ENCODE measurements at places on chromosomes 6 and 20. TPM values are rescaled to one million over a fixed set of nuclear protein-coding genes. Genes with fewer than 3 reads are reported as not detected.
A peak's percentile ranks its signal among the peaks of the same experiment; 100 is the strongest.

The CD2AP gene
- total RNA-seq = 14.2 TPM

The ZNF334 gene
- 0.30 TPM for total RNA-seq

The PRR18 gene
- total RNA-seq = 1.3 TPM

The CDSN gene
- total RNA-seq = not detected

The CST5 gene
- total RNA-seq = not detected

The CENPQ gene
- total RNA-seq = 12.0 TPM

The INSM1 gene
- total RNA-seq = not detected

The FAM209B gene
- total RNA-seq = not detected

The ZNF184 gene
- total RNA-seq = 24.1 TPM

The RAD21L1 gene
- total RNA-seq = 0.10 TPM

The TASP1 gene
- total RNA-seq = 8.3 TPM

The CTAGE9 gene
- not detected for total RNA-seq

- DNase-seq = no peak
Observed at GRCh38 chr6:123565529-123565928, 71.2 kb downstream of the TRDN start.

- no peak for DNase-seq
Observed at GRCh38 chr6:108968325-108969316, 120.4 kb downstream of the ARMC2 start.

DNA sequence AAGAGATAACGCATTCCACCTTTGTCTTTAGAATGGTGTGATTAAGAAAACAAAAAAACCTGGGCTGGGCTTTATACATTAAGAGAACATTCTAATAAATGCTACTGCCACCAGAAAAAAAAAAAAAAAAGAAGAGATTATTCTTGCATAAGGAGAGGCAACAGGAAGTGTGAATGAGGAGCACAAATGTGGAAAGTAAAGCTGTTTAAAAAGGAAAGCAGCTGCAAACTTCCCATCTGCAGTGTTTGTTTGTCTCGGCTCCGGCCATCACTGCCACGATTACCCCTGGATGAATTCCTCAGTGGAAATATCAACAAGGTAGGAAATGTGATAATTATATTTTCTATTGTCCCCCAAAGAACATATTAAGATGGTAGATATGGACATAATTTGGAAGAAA, 223.9 kb downstream of the PHF3 start:
- DNase-seq = no peak

DNA sequence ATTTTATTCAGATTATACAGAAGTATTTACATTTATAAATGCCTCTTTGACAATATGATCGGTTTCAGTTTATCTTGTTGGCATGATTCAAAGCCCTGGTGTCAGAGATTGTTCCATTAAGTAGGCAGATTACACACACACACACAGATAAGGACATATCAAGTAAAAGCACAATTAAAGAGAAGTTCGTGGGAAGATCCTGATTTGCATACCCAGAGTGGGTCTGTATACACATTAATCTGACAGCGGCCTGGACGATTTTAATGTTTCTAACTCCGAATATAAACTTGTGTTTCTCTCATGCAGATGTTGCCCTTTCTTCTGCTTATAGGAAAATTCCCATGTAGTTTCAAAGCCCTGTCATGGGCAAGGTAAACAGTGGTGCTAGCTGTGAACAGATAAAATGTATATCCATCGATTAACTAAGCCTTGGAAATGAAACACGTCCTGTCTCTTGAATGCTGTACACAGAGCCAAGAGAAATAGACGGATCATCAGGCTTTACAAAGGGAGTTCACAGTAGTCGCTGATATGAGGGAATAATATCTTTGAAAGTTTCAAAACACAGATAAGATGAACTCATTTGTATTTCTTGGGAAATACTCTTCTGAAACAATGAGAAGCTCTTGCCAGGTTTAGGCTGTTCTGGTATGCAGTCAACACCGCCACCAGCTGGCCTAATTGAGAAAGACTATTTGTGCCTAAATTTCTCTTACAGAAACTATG, 108.2 kb upstream of the GMDS start:
- peak; percentile 42 for DNase-seq

DNA sequence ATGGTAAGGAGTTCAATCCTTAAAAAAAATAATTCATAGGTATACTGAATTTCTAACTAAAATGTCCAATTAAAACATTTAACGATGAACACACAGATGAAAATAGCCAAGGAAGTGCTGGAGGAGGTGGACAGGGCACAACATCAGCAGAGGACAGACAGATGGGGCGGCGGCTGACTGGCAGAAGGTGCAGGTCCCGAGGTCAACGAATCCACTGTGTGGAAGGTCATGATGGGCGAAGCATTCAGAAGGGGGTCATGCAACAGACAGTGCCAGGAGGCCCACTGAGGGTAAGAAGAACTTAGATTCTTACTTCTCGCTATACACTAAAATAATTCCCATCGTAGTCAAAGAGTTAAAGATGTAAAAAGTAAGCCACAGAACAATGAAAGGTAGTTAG, 34.2 kb upstream of the FRMD1 start:
- no peak for DNase-seq

DNA sequence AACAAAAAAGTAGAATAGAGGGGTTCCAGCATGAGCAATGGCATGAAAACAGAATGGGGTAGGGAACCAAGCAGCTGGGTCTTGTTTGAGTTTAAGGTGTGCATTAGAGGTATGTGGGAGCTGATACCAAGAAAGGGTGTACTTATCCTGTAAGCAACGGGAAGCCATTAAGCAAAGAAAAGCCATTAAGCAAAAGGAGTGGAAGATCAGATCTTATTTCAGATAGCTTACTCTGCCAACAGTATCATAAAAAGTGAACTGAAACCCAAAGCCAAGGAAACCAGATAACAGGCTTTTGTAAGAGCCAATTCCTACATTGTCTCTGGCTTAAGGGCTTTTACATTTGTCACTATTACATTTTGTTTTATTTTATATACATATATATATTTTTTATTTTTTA, 21.3 kb upstream of the BEND6 start:
- DNase-seq = no peak

DNA sequence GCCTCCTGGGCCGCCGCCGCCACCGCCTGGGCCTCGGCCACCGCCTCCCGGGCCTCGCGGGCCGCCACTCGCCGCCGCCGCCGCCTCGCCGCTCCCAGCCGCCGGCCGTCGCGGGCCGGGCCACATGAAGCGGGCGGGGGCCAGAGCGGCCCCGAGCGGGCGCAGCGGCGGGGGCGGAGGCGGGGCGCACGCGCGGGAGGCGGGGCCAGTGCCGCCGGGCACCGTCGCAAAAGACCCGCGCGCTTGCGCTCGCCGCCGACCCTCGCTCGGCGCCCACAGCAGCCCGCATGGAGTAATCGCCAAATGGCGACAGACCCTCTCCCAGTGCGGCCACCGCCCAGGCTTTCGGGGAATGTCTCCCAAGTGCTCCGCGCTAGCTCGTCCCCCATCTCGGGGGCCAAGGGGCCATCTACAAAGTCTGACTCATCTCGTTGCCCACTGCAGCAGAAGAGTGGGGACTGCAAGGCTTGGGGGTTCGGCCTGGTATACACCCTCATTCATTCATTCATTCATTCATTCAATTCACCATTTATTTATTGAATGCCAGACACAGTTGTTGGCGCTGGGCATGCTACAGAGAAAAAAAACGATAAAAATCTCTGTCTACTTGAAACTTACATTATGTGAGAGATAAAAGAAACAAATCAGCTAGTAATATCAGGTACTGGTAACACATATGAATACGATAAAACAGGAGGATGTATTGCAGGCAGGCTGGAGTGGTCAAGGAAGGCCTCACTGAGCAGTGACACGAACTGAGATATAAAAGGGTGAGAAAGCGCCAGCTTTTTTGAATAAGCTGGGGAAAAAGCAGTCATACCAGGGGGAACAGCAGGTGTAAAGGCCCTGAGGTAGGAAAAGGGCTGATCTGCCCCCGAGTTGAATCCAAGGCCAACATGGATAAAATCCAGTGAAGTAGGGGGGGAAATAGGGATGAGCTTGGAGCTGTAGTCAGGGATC, at the start of gene B4GALT5:
Gene B4GALT5 (minus strand): TSS at position 126 of the 960 bp plus-strand sequence. CDS start 188 bp downstream, outside the sequence.
- peak; percentile 80 for DNase-seq

- DNase-seq = no peak
Observed at GRCh38 chr20:25254986-25255680, 7.2 kb downstream of the PYGB start.

GRCh38 chr20:32610472-32611218, 25.5 kb upstream of the NOL4L start:
- no peak for DNase-seq

DNA sequence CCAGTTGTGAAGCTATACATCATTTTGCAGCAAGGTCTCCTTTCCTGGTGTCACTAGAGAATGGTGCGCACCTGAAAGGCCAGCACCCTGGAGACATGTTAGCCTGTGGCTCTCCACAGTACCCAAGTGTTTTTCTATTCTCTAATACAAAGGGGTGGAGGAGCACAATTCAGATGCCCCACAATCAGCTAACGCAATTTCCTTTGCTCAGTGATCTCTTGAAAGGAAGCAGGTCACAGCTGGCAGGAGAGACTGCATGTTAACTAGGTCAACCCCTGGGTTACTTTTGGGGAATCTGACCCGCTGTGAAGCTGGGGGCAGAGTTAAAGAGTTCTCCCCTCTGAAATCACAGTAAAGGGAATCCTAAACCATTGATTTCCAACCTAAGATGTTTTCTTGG, 92.5 kb downstream of the B3GAT2 start:
- no peak for DNase-seq

GRCh38 chr20:20552076-20552475, 160.4 kb downstream of the RALGAPA2 start:
- DNase-seq = no peak

DNA sequence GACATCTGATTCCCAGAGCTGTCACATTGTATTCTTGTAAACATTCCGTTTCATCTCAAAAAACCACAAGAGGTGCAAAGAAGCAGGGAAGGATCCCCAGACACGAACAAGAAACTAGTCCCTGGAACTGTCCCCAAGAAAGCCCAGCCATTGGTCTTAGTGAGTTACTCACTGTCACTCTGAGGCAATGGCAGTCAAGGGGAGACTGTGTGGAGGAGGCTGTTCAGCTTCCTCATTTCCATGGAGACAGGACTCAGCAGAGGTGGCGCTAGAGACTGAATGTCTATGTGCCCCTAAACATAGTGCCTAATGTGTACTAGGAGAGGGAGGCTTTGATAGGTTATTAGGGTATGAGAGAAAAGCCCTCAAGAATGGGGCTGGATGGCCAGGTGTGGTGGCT, 11.1 kb downstream of the ULBP1 start:
- DNase-seq = no peak
